ENCODE measurements at places on chromosomes 12 and 14.

GRCh38 chr14:64707661-64708060 is 3.4 kb downstream of the PLEKHG3 start:
- DNase-seq = peak; percentile 69

- peak; percentile 70 for DNase-seq
Observed at GRCh38 chr12:54759751-54760150, 94.6 kb upstream of the MUCL1 start.

DNA sequence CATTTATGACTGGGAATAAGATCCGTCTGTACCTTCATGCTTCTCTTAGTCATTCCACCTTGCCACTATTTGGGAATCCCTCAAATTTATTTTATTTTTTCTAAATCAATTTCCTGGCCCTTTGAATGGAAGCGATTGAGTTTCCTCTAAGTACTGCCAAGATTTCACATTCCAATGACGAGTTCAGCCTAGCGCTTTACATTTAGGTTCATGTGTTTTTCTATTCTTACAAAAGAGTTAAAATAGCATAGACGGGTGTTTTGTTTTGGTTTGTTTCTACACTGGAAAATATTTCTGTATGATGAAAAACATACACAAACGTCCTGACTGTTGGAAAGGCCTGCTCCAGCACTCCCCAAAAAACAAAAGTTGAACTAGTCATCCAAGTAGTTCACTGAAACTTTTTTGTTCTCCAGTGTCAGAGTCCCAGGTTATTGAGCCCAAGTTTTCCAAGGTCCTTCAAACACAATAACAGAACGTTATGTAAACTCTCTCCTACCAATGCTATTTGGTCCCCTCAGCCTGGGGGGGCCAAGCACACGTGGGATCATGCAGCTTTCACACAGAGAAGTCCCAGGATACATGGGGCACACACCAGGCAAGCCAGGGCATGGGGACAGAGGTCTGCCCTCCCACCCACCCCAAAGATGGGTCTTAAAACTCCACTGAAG is 74.8 kb upstream of the FOXN3 start:
- no peak for DNase-seq

DNA sequence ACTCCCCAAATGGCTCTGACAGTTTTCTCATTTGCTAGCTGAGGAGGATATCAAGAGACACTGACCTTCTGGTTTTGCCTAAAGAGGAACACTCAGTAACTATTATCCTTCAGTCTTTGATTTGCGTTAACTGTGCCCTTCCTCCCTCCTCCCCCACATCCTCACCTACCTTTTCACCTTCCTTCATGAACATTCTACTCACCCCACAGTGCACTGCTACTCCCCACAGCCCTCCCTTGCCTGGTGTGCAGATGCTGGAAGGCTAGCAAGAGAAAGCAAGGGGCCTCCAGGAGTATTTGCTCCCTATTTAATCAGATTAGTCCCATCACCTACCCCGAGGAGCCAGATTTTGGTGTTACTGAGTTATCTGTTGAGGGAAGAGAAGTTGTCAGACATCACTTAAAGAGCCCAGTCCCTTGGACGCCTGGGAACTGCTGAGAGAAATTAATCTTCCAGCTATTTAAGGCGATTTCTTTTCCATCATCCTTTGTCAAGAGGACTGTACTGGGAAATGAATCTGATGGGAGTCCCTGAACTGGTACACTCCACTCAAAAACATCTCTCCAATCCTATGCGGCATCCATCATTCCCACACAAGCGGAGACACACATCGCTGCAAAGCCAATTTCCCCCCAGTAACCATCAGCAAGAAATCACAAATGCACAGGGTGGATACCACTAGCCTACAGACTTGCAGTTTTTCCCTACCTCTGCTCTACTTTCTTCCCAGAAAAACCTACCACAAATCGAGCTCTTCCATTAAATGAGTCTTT is 11.5 kb downstream of the PSMB5 start:
- DNase-seq = no peak

DNA sequence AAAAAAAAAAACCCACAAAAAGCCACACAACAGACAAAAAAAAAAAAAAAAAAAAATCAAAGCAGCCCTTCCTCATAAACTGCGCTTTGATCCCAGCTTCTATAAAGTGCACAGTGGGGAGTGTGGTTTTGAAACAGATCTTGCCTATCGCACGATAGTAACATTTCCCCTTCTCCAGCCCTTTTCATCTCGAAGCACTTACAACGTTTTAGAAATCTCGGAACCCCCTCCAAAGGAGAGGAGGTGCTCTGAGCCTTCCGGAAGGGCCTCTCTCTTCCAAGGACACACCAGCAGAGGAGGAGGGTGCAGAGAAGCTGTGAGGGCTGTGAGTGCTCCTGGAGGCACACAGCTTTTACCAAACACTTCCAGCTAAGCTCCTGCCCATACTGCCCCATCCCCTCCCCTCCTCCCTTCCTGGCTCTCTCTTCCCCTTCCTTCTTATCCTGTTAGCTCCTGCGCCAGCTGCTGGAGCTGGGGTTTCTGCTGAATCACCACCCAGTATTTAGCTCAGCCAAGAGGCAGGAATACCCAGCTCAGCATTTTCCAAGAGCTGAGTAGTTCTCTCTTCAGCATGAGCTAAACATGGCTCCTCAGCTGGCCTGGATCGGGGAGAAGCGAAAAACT is 28.4 kb downstream of the SLC7A8 start:
- DNase-seq = no peak

GRCh38 chr14:22432348-22432976 is 156.6 kb downstream of the DAD1 start:
- DNase-seq = no peak

DNA sequence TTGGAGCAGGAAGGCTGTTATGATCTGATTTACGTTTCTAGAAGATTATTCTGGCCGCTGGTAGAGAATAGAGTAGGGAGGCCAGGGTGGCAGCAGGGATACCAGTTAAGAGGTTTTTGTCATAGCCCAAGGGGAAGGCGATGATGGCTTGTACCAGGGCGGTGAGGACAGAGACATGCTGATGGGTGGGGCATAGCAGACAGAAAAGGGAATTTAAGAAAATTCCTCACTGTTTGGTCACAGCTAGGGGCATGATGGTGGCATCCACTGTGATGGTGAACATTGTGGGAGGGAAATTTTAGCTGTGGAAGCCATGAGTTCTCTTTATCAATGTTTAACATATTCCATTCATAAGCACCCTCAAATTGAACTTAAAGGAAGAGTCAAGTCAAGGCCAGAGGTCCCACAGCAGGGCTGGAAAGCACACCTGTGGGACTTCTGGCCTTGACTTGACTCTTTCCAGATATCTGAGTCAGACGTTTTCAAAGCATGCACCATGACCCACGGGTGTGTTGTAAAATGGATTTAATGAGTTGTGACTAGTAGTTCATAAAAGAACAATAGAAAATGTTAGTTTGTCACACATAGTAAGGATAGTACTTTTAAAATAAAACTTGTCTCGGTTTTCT is 134.6 kb downstream of the CHST11 start:
- no peak for DNase-seq

- no peak for DNase-seq
Observed at GRCh38 chr12:110316861-110317260, 35.8 kb downstream of the ATP2A2 start.

DNA sequence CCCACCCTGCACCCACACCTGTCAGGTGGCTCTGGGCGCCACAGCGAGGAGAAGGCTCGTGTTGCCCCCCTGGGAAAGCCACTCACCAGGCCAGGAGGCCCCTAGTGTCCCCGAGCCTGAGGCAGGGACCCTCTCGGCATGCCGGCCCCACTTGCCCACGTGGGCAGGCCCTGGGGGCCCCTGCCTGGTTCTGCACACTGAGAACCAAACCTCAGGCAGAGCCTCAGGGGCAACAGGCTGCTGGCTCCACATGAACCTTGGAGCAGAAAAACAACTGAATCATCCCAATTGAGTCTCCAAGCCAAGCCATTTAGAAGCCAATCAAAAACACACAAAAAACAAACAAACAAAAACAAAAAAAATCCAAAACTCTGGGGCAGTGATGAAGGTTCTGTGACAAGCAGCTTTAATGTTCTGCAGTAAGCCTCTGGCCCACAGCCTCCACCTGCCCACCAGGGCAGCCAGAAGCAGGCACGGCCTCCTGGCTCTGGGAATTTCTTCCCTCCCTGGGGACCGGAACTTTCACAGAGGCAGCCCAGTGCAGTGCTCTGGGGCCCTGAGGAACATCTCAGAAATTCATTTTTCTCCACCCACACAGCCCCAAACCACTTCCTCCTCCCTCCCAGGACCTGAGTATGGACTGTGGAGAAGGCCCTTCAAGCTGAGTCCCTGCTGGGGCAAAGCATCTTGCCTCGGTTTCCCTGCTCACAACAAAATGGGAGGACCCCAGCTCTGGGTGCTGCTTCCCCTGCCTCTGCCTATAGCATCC is 90.2 kb downstream of the CHGA start:
- no peak for DNase-seq

GRCh38 chr12:12839873-12840579 is 26.9 kb downstream of the DDX47 start:
- DNase-seq = no peak

DNA sequence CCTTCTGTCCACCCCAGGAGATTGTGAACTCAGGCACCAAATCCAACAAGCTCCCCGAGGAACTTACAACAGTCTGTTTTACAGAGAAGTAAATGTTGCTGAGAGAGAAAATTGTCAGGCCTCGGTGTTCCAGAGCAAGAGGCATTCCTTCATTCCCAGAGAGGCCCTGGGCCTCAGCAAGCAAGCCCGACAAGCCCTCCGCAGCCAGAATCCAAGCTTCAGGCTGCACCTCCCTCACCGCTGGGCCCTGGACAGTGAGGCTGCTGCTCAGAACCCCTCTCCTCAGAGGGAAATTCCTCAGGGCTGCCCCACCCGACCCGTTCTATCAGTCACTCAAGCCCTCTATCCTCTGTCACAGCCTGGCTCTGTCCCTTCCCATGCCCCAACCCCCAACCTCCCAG is 56.4 kb downstream of the ZFP36L1 start:
- no peak for DNase-seq

GRCh38 chr12:89085421-89085820 is 266.9 kb downstream of the DUSP6 start:
- no peak for DNase-seq

DNA sequence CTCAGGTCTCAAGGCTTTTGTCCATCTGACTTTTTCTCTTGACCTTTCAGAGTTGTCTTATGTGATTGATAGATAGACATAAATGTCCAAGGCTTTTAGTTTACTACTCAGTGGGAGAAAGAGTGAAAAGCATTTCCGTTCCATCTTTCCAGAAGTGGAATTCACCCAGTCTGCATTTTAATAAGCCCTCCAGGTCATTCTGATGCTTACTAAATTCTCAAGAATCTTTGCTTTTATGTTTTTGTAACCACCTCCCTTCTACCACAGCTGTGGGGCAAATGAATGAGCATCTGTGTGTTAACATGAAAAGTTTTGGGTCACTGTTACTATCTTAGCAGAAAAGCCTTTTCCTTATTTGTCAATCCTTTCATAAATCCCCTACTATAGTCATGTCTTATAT is 251.4 kb downstream of the LRIG3 start:
- no peak for DNase-seq
